Activated T-cell treated with anti-CD3 and anti-CD28 coated beads for 4 hours (primary cell): ENCODE measurements at places on chromosomes 11 and 22.

GRCh38 chr22:27213294-27213693, 555.9 kb downstream of the MIAT start:
- DNase-seq, result no peak

- DNase-seq, result no peak
Measured at GRCh38 chr11:102364991-102365390, 18.0 kb downstream of the BIRC2 start.

GRCh38 chr11:12538889-12539421, 135.3 kb upstream of the TEAD1 start:
- no peak for DNase-seq

DNA sequence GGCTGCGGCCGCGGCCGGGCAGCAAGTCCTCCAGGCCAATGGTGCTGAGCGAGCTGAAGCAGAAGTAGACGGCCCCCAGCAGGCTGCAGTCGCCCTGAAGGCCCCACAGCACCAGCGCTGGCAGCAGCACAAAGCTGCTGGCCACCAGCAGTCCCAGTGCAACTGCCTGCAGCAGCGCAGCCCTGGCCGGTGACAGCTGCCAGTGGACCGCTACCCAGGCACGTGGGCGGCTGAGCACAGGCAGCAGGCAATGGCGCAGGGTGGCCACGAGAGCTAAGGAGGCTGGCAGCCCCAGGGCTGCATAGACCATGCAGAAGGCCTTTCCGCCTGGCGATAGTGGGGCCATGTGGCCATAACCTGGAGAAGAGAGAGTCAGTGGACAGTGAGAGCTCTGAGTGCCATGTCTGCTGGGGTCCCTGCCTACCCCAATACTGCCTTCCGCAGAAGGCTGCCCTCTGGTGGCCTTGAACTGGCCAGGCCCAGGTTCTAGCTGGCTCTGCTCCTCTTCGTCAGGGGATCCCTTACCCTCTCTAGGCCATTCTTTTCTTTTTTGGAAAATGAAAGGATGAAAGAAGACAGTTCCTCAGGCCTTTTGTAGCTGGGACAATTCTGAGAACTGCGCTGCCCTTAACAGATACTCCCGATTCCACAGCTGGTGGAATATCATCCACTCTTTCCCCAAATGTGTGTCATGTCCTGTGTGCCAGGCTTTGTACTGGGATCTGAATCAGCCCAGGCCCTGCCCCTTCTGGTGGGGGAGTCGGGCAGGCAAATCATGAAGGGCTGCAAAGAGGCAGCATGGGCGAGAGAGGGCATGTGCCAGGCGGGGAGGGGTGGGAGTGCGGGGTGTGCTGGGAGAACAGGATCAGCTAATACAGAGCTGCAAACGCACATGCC, 1.8 kb downstream of the KCNK7 start:
- DNase-seq, result no peak

DNA sequence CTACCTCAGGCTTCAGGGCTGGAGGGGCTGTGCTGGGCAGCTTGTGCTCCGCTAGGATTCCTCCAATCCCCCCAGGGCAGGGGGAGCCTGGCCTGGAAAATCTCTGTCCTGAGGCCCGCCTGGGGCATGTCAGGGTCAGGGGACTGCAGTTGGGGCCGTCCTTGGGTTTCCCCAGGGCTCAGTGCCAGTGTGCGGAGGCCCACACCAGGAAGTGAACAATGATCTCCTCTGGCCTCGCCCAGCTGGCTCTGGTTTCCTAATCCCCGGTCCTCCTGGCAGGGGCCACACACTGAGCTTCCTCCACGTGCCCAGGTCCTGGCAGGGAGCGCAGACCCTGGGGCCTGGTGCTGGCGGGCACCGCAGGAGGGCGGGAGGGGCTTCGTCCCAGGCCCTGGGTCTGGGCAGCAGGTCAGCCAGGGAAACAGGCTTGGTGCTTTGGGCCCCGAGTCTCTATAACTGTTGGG, 1.4 kb upstream of the MUC2 start:
- DNase-seq, result no peak

DNA sequence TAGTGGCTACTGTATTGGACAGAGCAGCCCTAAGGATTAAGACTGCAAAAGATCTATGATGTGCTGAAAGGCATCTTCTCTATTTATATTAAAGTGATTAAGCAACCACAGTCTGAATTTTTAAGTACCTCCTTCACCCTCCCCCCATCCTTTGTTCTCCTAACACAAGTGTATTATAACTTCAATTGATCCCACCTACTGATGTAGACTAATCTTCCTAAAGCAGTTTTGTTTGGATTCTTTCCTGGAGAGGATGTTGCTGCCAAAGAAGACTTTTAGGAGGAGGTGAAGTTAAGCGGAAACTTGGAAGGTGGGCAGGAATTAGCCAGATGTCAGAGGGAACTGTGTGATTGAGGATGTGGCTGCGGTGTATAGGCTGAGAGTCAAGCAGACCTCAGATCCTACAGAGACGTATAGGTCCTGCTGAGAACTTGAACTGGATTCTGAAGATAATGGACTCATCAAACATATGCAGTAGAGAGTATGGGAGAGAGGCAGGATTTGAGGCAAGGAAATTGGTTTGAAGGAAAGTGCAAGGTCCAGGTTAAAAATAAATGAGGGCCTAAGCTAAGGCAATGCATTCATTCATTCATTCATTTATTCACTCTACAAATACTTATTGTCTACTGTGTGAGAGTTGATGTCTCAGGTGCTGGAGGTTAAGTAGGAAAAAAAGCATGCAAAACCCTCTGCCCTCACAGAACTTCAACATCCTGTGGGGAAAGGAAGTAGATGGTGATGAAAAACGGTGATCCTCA, 5.2 kb upstream of the RASSF10 start:
- no peak for DNase-seq
